Activated CD4-positive, alpha-beta memory T cell treated with anti-CD3 and anti-CD28 coated beads for 36 hours (primary cell): ENCODE measurements at places on chromosomes 16 and 17. TPM values are rescaled to one million over a fixed set of nuclear protein-coding genes. Genes with fewer than 3 reads are reported as not detected.

The PPP1R27 gene
- not detected for total RNA-seq

GRCh38 chr16:21626659-21627277 lies 25.6 kb downstream of the IGSF6 start:
- no peaks in the 10 kb centered on the region for H3K27me3 ChIP-seq
- no peak overlapping the region for H3K4me3 ChIP-seq
- H3K27ac ChIP-seq: peak overlapping the region; percentile 59
- H3K4me1 ChIP-seq: peaks cover 47% of the 10 kb centered on the region
- H3K36me3 ChIP-seq: peaks cover 50% of the 10 kb centered on the region

The SCNN1B gene
- total RNA-seq: not detected

The AOC2 gene
- total RNA-seq: 1.7 TPM

The HEATR9 gene
- 0.27 TPM for total RNA-seq

The ARHGAP27 gene
- 44.3 TPM for total RNA-seq

The UNC13D gene
- total RNA-seq: 135 TPM

The CLEC18A gene
- 0.81 TPM for total RNA-seq

DNA sequence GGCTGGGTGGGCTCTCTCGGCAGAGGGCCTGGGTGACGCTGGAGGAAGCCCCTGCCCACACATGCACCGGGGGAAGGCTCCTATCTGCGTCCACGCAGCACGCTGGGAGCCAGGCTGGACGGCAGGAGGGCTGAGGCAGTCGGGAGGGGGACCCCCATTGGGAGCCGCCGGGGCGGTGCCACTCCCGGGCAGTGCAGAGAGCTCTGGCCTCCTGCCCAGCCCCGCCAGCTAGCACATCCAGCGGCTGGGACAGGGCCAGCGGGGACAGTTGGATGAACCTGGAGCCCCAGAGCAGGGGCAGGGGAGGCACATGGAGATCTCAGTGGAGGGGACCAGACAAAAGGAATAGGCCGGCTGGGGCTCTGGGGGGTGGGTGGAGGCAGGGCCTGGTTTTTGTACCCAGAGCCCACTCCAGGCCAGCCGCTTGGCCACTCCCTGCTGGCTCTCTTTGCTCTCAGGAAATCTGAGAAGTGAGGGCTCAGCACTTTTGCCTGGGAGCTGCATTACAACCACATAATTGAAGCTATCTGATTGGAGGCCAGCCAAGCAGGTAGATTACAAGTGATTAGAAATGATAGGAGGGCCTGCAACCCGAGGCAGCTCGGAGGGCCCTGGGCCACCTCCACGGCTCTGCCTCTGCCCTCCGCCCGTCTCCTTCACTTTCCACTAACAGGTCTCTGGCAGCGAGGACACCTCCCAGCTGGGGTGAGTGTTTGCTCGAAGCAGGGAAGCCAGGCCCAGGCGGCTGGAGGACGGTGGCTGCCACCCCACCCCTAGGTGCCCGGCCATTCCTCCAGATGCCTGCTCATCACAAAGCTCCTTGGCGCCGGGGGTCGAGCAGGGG lies 40.1 kb downstream of the ENGASE start:
- no peaks in the 10 kb centered on the region for H3K4me1 ChIP-seq
- no peak overlapping the region for H3K4me3 ChIP-seq
- no peak overlapping the region for H3K27ac ChIP-seq
- no peaks in the 10 kb centered on the region for H3K36me3 ChIP-seq
- H3K27me3 ChIP-seq: peaks cover 2% of the 10 kb centered on the region

DNA sequence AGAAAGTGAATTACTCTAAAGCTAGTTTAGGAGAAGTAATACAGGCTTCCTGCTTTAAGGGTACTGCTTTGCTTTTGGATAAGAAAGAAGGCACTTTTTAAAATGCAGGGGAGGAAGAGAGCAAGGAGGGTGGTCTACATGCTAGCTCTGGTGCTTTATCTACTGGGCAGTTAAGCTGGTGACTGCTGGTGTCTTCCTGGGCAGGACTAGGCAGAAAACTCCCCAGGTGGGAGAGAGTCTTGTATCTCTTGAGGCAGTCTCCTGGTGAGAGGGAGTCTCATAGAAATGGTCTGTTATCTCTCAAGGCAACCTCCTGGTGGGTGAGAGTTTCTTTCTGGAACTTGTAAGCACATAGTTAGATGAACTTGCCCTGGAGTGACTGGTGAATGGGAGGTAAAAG lies 953.9 kb upstream of the GOT2 start:
- H3K36me3 ChIP-seq: no peaks in the 10 kb centered on the region
- H3K4me3 ChIP-seq: no peak overlapping the region
- no peak for DNase-seq

- peaks cover 41% of the 10 kb centered on the region for H3K36me3 ChIP-seq
- H3K27me3 ChIP-seq: no peaks in the 10 kb centered on the region
- peak overlapping the region; percentile 78 for H3K27ac ChIP-seq
- peaks cover 58% of the 10 kb centered on the region for H3K4me1 ChIP-seq
Observed at GRCh38 chr16:1538804-1539520, 5.5 kb downstream of the TMEM204 start.

- peaks cover 5% of the 10 kb centered on the region for H3K4me1 ChIP-seq
- no peaks in the 10 kb centered on the region for H3K36me3 ChIP-seq
- DNase-seq: no peak
- H3K4me3 ChIP-seq: no peak overlapping the region
- no peak overlapping the region for H3K27ac ChIP-seq
Observed at GRCh38 chr17:76431509-76431908, 21.4 kb downstream of the UBE2O start.

DNA sequence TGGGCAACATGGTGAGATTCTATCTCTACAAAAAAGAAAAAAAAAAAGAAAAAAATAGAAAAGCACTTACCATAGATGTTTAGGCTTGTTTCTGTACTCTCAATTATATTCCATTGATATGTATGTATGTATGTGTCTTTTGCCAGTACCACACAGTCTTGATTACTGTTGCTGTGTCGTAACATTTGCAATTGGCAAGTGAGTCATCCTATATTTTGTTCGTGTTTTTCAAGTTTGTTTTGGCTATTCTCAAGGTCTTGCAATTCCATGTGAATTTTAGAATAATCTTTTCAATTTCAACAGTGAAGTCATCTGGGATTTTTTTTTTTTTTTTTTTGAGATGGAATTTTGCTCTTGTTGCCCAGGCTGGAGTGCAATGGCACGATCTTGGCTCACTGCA lies 19.3 kb downstream of the SPECC1 start:
- H3K4me1 ChIP-seq: peaks cover 6% of the 10 kb centered on the region
- H3K27me3 ChIP-seq: peaks cover under 1% of the 10 kb centered on the region
- peaks cover 2% of the 10 kb centered on the region for H3K36me3 ChIP-seq
- no peak for DNase-seq
- H3K4me3 ChIP-seq: no peak overlapping the region

GRCh38 chr17:40818343-40818732 lies 4.1 kb downstream of the KRT10 start:
- H3K4me1 ChIP-seq: peaks cover 18% of the 10 kb centered on the region
- no peak for DNase-seq
- peak overlapping the region; percentile 87 for H3K4me3 ChIP-seq
- peaks cover 21% of the 10 kb centered on the region for H3K36me3 ChIP-seq

The HOXB2 gene
- 13.3 TPM for total RNA-seq

The ZNF276 gene
- total RNA-seq: 22.1 TPM

DNA sequence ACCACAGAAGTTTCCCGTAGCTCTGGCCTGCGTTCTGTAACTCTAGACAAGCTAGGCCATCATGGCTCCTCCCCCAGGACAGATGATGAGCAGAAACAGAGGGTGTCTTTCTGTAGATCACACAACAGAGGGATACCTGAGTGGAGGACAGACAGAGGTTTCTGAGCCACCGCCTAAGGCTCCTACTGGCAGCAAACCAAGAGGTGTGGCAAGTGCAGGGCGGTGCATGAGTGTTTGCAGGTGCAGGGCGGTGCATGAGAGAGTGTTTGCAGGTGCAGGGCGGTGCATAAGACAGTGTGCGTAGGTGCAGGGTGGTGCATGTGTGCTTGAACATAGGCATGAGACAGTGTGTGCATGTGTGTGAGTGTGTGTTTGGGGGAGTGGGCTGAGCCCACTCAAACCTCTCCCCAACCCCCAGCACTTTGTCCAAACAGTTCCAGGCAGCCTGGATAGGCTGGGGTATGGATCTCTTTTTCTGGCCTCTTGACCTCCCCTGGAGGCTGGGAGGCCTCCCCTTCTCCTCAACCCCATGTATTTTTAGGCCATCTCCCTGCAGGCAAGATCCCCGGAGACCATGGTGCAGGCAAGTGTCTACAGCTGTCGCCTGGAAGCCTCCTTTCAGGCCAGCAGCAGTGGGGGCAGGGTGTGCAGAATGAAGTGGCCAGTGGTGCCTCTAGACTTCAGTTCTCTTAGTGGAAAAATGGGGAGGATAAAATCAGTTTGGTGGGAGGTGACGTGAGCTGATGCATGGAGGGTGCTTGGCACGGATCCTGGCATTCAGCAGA lies 53.4 kb upstream of the CBX4 start:
- H3K4me3 ChIP-seq: no peak overlapping the region
- no peak overlapping the region for H3K27ac ChIP-seq
- H3K36me3 ChIP-seq: no peaks in the 10 kb centered on the region
- no peak for DNase-seq
- H3K27me3 ChIP-seq: peaks cover 32% of the 10 kb centered on the region
- no peaks in the 10 kb centered on the region for H3K4me1 ChIP-seq

GRCh38 chr17:31673076-31673475 lies 186.0 kb downstream of the COPRS start:
- H3K4me1 ChIP-seq: peaks cover 2% of the 10 kb centered on the region
- H3K4me3 ChIP-seq: no peak overlapping the region
- no peaks in the 10 kb centered on the region for H3K36me3 ChIP-seq
- no peak for DNase-seq
- H3K27me3 ChIP-seq: peaks cover 47% of the 10 kb centered on the region

- DNase-seq: no peak
- H3K27ac ChIP-seq: no peak overlapping the region
- no peak overlapping the region for H3K4me3 ChIP-seq
- H3K36me3 ChIP-seq: no peaks in the 10 kb centered on the region
- H3K27me3 ChIP-seq: no peaks in the 10 kb centered on the region
Observed at GRCh38 chr17:11086646-11087340, 154.2 kb upstream of the SHISA6 start.

The RPGRIP1L gene
- total RNA-seq: 6.5 TPM

- H3K4me3 ChIP-seq: no peak overlapping the region
- no peak for DNase-seq
- H3K27ac ChIP-seq: no peak overlapping the region
Observed at GRCh38 chr17:53721101-53721500, 101.6 kb upstream of the KIF2B start.

DNA sequence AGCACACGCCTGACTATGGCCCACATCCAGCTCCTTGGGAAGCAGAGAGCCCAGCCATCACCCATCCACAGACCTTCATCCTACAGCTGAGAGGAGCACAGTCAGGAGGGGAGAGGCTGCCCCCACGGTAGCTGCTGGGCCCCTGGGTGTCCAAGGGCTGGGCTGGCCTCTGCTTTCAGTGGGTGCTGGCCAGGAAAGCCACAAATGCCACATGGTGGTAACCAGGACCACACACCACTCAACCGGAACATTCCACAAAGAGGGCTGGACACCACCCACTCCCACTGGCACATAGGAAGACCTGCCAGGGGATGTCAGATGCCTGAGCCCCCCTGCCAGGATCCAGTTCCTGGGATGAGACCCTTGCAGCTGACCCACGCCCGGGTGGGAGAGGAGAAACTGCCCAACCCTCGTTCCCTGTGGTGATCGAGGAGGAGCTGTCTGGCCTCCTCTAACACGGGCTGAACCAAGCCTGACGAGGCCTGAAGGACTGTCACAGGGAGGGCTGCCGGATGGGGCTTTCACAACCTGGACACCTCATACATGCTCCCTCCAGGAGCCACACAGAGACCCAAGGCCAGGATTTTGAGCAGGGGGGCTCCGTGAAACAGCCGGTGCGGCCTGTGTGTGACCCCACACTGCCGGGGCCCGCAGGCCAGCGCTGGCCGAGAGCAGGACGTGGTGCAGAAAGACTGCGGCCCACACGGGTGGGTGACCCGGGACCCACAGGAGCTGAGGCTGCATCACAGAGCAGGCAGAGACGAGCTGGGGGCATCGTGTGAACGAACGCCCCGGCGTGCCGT lies 30.7 kb downstream of the PIEZO1 start:
- no peak for DNase-seq
- H3K4me1 ChIP-seq: peaks cover 17% of the 10 kb centered on the region
- no peaks in the 10 kb centered on the region for H3K27me3 ChIP-seq
- H3K27ac ChIP-seq: no peak overlapping the region
- H3K36me3 ChIP-seq: peaks cover 4% of the 10 kb centered on the region

DNA sequence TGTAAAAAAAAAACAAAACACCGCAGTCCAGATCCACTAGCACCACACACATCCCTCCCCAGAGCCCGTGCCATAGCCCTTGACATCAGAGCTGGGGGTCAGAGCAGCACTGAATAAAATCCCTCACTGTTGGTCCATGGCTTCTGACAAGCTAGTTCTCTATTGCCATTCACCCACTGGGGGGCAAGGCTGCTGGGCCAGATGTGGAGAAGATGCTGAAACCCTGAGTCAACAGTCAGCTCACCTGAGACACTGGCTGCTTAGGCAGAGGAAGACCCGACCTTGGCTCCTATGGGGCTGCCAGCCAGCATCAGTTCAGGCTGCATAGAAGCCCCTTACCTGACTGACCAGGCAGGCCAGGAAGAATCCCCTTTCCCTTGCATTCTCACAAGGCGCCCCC lies 228.2 kb downstream of the SOX9 start:
- DNase-seq: no peak
- H3K36me3 ChIP-seq: no peaks in the 10 kb centered on the region
- no peak overlapping the region for H3K4me3 ChIP-seq
- H3K27ac ChIP-seq: no peak overlapping the region

DNA sequence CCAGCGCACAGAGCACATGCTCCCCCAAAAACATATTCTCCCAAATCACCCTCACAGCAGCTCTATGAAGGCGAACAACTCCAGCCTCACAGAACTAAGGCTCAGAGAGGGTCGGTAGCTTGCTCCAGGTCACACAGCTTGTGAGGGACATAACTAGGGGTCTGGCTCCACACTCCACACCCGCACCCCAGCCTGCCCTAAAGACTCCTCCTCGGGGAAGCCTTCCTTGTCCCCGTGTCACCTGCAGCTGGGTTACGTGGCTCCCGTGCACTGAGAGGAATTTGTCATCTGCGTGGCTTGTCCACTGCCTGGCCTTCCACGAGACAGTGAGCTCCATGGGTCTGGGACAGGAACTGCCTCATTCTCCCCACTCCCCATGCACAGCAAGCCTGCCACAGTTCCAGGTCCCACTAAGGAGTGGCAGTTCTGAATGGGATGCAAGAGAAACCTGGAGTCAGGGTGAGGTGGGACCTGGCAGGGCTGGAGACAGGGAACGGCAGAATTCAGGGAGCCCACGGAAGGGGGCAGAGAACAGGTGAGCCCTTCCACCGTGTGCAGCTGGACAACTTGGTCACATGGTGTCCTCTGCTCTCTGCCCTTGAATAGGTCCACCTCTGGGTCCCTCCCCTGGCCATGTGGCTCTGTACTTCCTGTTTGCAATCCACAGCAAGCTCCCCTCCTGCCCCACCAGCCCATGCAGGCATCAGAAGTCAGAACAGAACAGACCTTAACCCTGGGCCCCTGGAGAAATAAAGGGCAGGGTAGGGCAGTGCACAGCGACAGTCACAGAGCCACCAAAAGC lies 27.4 kb downstream of the TNFRSF13B start:
- no peak overlapping the region for H3K27ac ChIP-seq
- H3K27me3 ChIP-seq: no peaks in the 10 kb centered on the region
- H3K36me3 ChIP-seq: peaks cover 2% of the 10 kb centered on the region
- H3K4me3 ChIP-seq: no peak overlapping the region
- no peaks in the 10 kb centered on the region for H3K4me1 ChIP-seq
